Suppressor macrophage (primary cell): ENCODE measurements at places on chromosomes 12 and 14.

GRCh38 chr14:102930753-102931579 lies 8.5 kb downstream of the AMN start:
- no peak for DNase-seq

DNA sequence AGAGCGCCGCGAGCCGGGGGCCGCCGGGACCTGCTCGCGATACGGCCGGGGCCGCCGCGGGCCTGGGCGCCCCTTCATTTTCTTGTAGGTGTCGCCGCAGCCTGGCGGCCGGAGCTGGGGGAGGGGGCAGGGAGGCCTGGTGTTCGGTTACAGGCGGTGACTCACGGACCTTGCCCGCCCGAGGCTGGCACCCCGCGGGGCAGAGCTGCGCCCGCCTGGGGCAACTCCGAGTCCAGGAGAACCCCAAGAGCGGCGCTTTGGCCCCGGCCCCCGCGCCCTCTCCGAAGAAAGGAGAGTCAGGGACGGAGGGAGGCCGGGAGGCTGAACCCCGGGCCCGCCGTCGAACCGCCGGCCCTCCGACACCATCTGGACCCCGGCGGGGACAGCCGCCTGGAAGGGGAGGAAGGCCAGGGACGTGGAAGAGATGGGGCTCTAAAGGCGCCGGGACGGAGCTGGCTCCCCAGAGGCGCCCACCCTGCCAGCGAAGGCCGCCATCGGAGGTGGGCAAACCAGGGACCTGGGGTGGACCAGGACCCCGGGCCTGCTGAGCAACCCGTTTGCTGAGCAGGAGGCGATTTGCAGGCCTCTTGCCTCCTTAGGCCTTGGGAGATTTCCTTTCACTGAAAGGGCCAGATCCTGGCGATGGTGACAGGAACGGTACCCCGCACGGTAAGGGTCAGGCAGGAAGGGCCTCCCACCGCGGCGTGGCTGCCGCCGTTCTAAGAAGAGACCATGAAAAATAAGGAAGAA lies 843 bp upstream of the NUAK1 start:
- peak; percentile 41 for DNase-seq

DNA sequence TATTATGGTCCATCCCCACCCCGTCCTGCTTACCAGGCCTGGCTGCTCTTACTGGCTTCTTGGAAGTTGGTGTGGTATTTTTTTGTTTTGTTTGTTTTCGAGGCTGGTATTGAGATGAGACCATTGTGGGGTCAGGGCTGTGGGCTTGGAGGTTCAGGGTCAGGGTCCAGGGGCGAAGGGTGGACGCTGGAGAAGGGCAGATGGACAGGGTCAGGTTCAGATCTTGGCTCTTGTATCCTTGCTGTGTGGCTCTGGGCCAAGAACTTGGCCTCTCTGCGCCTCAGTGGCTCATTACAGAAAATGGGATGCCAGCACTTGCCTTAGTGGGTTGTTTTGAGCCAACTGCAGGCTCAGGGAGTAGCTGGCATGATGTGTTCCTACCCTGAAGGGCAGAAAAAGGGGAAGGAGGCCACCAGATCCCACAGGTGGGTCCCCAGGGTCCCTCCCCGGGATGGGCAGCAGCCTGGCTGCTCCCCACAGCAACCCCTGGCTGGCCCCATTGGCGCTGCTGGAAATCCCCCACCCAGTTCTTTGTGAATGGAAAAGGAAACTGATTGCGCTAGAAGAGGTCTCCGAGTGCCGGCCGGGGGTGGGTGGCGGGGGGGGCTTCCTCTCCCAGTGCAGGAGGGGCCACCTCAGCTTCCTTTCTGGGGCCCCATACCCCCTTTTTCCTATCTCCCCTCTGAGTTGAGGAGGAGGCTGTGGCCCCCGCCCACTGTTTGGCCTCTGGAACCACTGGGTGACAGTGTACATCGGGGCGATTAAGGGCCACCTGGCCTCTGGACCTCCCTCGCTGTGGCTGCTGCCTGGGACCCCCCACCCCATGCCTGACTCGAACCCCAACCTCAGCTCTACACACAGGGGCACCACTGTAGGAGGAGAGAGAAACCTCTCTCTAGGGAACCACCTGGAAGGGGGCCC lies 25.0 kb downstream of the SH2B3 start:
- peak; percentile 58 for DNase-seq

- no peak for DNase-seq
These were observed 277.2 kb downstream of the NEDD1 start for GRCh38 chr12:97184127-97184773.

DNA sequence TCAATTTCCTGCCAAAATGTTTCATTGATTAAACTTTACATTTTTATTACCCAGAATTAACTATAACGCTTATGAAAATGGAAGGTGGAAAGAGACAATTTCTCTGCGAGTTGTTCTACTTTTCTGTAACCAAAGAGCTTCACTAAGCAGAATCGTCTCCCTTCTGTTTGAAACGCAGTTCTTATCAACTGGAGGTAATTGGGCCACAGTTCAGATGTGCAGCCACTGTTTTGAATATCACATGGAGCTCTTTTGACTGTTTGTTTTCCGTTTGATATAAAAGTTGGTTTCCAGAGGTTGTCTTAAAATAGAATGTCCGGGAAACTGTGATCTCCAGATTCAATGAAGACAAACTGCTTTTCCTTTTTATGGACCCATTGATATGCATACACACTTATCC lies 183.3 kb upstream of the SEL1L start:
- no peak for DNase-seq

- no peak for DNase-seq
These were observed 38.5 kb downstream of the EP400 start for GRCh38 chr12:131988054-131988796.

GRCh38 chr14:61699027-61699426 lies 3.7 kb downstream of the HIF1A start:
- no peak for DNase-seq

GRCh38 chr14:44099743-44100488 lies 407.2 kb downstream of the FSCB start:
- no peak for DNase-seq

- DNase-seq = no peak
These were observed 12.4 kb upstream of the SNAPC1 start for GRCh38 chr14:61749867-61750266.

- no peak for DNase-seq
These were observed 1066.1 kb downstream of the FLRT2 start for GRCh38 chr14:86596024-86596423.
